ENCODE measurements at places on chromosomes 5 and 9.

DNA sequence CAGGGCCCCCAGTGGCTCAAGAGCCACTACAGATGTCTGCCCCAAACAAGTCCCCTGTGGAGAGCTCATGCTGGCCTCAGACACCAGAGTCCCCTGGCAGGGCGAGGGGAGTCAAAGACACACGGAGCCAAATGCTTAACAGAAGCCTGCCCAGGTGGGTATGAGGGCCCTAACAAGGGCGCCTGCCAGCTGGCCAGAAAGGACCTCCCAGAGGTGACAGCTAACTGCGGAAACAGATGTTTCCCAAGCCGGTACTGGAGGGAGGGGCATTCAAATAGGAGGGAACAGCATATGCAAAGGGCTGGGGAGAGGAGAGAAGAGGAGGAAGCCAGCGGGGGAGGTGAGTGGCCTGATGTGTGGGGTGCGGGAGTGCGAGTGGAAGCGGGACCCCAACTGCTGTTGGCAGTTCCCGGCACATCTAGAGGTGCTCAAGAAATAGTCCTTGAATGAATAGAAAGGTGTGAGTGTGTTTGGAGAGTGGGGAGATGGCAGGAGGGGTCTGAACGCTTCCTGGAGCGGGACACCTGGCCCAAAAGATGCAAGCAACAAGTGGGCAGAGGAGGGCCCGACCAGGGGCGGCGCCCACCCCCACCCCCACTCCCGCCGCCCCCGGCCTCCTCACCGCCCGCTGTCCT is 824 bp downstream of the MXD3 start:
- DNase-seq = no peak

DNA sequence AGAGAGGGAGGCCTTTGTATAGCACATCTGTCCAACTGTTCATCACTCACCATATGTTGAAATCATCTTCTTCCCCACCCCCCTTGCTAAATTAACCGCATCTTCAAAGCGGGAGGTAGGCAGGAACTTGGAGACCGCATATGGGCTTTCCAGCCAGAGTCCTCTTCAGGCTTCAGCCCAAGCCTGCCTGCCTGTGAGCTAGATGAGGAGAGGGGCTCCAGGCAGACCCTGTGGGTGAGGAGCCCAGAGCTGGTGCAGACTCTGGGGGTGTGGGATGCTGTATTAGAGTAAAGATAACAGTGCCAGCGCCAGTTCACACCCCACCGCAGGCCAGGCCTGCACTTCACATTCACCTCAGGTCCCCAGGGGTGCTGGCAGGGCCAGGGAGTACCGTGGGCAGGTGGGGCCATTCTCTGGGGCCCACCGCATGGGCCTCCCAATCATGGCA is 16.2 kb downstream of the PRRC2B start:
- DNase-seq = no peak

DNA sequence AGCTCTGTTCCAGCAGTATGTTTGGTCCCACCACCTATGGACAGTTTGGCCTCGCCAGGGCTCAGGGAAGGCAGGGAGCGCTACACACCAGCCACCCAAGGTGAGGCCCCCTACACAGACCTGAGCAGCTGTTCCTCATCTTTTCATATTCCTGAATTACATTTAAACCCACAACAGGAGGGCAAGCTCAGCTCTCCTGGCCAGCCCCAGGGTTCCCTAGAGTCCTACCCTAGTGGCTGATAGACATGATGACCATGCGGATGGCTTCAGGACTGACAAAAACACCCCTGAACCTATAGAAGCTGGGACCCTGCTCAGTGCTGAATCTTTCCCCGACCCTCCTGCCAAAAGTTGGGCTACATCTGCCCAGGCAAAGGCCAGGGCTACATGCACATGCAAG is 6.7 kb upstream of the FOXE1 start:
- no peak for DNase-seq

DNA sequence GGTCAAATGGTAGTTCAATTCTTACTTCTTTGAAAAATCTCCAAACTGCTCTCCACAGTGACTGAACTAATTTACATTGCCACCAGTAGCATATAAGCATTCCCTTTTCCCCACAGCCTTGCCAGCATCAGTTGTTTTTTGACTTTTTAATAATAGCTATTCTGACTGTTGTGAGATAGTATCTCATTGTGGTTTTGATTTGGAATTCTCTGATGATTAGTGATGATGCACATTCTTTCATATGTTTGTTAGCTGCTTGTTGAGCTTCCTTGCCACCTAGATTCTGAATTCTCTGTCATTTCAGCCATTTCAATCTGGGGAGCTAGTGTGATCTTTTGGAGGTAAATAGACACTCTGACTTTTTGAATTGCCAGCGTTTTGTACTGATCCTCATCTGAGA is 24.0 kb downstream of the CDK20 start:
- DNase-seq = no peak

DNA sequence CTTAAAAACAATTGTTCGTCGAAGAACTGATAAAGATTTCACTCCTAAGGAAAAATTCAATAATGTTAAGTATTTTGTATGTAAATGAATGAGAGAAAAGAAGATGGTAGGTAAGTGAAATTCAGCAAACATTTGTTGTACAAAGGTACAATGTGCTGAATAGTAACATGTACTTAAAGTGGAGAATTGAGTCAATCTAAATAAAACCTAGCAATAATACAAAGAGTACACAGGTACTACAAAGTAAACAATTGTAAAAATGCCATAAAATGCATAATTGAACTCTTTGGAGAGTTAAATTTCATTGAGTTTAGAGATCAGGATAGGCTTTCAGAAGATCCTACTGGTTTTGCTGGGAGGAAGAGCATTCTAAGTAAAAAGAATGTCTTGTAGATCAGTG is 82.9 kb downstream of the ERBIN start:
- DNase-seq = no peak
